ENCODE measurements at places on chromosomes 16 and 17. TPM values are rescaled to one million over a fixed set of nuclear protein-coding genes. Genes with fewer than 3 reads are reported as not detected.

UQCRC2 gene
- total RNA-seq = 378 TPM

CD300A gene
- total RNA-seq = 1.8 TPM

CDK5R1 gene
- total RNA-seq = 52.1 TPM

CDH3 gene
- 23.3 TPM for total RNA-seq

CSNK1D gene
- 99.8 TPM for total RNA-seq

RAI1 gene
- 9.2 TPM for total RNA-seq

ST6GALNAC2 gene
- total RNA-seq = not detected

KATNB1 gene
- 25.5 TPM for total RNA-seq

KRT14 gene
- not detected for total RNA-seq

GNG13 gene
- not detected for total RNA-seq

NKD1 gene
- total RNA-seq = 2.6 TPM

CYB5D1 gene
- 6.5 TPM for total RNA-seq

MAPT gene
- 0.57 TPM for total RNA-seq

SCO1 gene
- 34.0 TPM for total RNA-seq

TEKT1 gene
- not detected for total RNA-seq

VTN gene
- total RNA-seq = not detected

CMIP gene
- 28.6 TPM for total RNA-seq

GPATCH8 gene
- 31.7 TPM for total RNA-seq

TMEM132E gene
- not detected for total RNA-seq

KRTAP9-2 gene
- not detected for total RNA-seq

MEOX1 gene
- total RNA-seq = 0.17 TPM

IL21R gene
- total RNA-seq = 99.2 TPM

ABCC6 gene
- total RNA-seq = not detected

CENPT gene
- 43.7 TPM for total RNA-seq

CES5A gene
- not detected for total RNA-seq

KRT25 gene
- total RNA-seq = not detected

ZNF174 gene
- total RNA-seq = 5.8 TPM

PTX4 gene
- total RNA-seq = not detected

TMEM238L gene
- not detected for total RNA-seq

PLD2 gene
- total RNA-seq = 17.4 TPM

TNK1 gene
- total RNA-seq = 4.0 TPM

FOXL1 gene
- not detected for total RNA-seq

OR1D2 gene
- total RNA-seq = not detected

ALOX12B gene
- total RNA-seq = 2.0 TPM

PRSS53 gene
- total RNA-seq = 4.1 TPM

CALB2 gene
- not detected for total RNA-seq

EFCAB5 gene
- 0.35 TPM for total RNA-seq

RNF222 gene
- total RNA-seq = 0.07 TPM

TMEM114 gene
- total RNA-seq = not detected

LRRC46 gene
- total RNA-seq = 0.31 TPM

ABI3 gene
- 18.9 TPM for total RNA-seq

FZD2 gene
- not detected for total RNA-seq

OR1A1 gene
- not detected for total RNA-seq

FOXF1 gene
- total RNA-seq = not detected

OSGIN1 gene
- total RNA-seq = 0.47 TPM

ITGAD gene
- not detected for total RNA-seq

CLEC10A gene
- not detected for total RNA-seq

CKLF gene
- 126 TPM for total RNA-seq

DPEP2 gene
- 3.8 TPM for total RNA-seq

VMO1 gene
- total RNA-seq = 0.60 TPM

TP53TG3B gene
- total RNA-seq = not detected

ABCA6 gene
- not detected for total RNA-seq

PROCA1 gene
- 2.1 TPM for total RNA-seq

GAST gene
- not detected for total RNA-seq

C16orf74 gene
- total RNA-seq = 0.50 TPM
